ENCODE measurements at places on chromosomes 3 and 15.

- DNase-seq, result no peak
These were observed 101.4 kb upstream of the SOX2 start for GRCh38 chr3:181610083-181610972.

DNA sequence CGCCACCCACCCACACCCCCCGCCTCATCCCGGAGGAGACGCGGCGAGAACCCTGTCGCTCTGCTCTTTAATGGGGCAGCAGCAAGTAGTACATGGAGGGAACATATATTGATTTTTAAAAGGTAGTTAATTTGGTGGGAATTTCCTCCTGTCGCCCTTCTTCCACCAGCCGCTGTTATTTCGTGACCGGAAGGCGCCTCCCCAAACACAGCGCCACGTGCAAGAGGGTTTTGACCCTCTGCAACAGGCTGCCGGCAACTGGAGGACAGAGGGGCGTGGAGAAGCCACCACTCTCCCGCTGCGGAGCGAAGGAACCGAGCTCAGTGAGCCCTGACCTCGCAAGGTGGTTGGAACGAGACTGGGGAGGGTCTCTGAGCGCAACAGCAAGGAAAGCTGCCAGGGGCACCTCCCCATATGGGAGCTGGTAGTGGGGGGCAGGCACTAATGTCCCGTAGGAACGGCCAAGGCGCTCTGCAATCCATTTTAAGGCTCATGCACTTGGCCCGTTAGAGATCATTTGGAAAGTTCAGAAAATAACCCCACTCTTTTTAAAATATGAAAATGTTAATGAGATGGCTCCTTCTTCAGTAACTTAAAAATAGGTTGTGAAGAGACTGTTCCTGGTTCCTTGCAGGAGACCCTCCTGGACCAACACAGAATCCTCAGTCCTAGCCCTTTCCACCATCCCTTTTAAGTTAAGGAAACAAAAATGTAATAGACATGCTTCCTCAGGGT lies 4.3 kb downstream of the ONECUT1 start:
- no peak for DNase-seq

DNA sequence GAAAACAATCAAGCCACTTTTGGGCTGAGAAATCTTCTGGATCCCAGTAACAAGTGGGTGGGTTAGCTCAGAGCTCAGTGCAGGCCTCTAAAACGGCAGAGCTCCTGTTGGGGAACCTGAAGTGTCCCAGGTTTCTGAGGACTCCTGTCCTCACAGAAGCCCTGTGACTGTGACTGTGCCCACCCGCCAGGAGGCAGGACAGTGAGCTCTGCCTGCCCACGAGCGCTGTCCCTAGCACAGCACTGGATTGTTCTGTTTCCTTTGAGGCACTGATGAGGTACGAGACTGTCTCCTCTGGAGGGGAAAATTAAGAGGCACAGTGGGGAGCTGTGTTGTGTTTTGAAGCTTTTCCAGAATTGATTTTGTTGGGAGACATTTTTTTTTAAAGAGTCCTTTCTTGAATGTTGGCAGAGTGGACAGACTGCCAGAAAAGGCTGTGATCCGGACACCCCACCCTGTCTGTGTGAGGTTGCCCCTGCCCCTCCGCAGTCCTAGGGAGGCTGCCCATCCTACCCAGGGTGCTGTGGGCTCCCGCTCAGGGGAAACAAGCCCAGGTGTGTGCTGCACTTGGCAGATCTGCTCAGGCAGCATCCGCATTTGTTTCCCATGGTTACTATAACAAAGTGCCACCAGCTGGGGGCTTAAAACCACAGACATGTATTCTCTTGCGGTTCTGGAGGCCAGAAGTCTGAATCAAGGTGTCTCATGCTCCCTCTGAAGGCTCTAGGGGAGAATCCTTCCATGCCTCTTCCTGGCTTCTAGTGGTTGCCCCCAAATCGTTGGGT lies 66.6 kb upstream of the LARS2 start:
- no peak for DNase-seq

- DNase-seq, result no peak
These were observed 522.6 kb downstream of the NAALADL2 start for GRCh38 chr3:175381685-175382084.

GRCh38 chr3:141076797-141077571 lies 25.8 kb downstream of the SPSB4 start:
- DNase-seq, result no peak

DNA sequence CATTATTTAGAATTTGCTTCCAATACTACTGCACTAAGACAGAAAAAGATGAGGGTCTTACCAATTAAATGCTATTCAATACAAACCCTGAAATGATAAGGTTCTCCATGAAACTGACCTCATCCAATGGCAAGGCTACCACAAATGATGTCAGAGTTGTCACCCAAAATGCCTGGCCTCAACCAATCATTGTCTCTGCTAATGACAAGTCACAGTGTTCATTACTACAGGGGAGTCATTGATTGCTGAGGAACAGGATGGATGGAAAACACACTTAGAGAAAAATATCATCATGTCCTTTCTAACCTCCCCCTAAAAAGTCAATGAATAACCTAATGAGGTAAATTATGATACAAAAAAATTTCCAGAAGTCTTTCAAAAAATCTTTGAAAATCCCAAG lies 91.0 kb downstream of the FOXP1 start:
- DNase-seq, result no peak

DNA sequence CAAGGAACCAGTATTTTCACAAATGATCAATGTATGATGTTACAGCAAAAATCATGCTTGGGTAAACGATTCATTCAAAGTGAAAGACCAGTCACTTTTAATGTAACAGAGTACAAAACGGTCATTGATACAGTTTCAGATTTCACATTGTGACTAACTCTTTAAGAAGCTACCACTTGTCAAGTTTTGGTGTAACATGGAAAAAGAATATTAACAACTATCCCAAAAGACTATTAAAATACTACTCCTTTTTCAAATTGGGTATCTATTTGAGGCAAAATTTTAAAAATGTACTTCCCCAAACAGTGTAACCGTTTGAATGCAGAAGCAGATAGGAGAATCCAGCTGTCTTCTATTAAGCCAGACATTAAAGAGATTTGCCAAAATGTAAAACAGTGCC lies 31.7 kb downstream of the AKAP13 start:
- DNase-seq, result peak; percentile 52

- DNase-seq, result no peak
These were observed 54.7 kb downstream of the CTDSPL2 start for GRCh38 chr15:44482090-44482489.

GRCh38 chr15:98123834-98124233 lies 163.3 kb downstream of the ARRDC4 start:
- DNase-seq, result no peak

All from activated CD4-positive, alpha-beta T cell treated with anti-CD3 and anti-CD28 coated beads, Interleukin-2, Interleukin-6, amounts not matched to agents 100 ng/mL and 50 ng/mL, durations not matched to agents 16 hours and 8 hours (primary cell).